T-helper 17 cell (primary cell): ENCODE measurements at places on chromosomes 1 and 21.

DNA sequence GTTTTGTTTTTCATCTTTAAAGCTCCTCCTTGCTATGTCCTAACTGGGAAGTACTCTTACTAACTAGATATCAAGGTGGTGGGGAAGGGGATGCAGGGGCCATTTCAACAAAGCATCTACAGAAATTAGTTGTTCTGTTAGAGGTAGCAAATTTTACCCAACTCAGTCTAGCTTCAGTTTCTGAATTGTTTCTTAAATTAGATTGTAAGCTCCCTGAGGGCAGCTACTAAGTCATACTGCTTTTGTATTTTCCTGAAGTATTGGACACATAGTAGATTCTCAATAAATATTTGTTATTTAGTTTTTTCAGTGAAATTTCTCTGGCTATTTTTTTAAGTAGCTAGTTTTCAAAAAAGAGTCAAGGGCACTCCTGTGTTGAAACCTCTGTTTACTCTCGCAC is 1.8 kb downstream of the UBAP2L start:
- DNase-seq, result no peak

- no peak for DNase-seq
These were observed 50.2 kb downstream of the AZIN2 start for GRCh38 chr1:33131191-33131590.

DNA sequence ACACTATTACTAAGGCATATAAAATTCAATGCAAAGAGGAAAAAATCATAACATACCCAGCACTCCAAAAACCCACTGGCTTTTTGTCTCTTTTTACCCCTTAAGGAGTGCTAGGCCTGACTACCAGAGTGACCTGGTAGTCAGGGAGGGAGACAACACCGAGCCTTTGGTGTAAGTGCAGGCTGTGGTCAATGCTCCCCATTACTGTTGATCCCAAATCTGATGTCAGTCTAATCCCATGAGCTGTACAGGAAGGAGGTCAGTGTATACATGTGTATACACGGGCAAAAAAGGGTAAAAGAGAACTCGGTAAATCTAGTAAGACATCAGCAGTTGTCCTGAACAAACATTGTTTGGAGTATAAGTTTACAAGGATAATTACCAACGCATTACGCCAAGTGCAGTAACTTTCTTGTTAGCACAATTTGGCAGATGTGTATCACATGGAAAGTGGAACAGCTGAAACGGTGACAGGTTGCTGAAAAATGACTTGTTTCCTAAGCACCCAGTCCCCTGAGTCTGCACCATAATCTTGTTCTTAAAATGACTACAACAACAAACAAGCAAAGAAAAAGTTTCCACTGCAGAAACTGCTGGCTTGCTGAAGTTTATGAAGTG is 217.9 kb downstream of the KCNH1 start:
- DNase-seq, result no peak

DNA sequence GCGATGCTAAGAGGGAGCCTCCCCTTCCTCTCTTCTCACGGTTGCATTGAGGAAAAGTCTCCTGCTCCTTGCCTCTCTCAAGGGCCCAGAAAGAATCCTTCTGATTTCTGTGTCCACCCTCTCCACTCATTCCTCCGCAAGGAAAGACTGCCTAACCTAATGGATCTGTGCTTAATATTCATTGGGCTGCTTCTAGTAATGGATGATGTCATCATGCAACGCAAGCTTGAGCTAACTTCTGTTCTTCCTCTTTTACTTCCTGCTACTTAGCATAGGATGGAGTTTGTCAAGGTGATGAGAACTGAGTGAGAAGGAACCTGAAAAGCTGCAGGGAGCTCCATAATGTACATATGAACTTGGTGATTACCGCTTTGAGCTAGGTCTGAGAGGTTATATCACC is 35.2 kb upstream of the HMGB4 start:
- DNase-seq, result no peak

DNA sequence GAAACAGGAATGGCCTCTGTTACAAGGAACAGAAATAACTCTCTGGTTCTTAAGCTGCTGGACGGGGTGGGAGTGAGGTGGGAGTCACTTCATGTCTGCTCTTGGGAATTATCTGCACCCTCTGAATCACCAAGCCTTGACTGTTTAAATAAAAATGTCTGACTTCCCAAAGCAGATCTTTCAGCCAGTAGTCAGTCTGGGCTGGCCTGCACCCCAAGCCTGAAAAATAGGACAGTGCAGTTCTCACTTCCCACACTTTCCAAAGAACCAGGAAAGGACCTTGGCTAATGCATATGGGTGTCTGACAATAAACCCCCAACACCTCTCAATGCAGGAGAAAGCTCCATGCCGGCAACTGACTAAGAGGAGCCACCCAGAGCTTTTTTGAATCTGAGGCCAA is 796 bp downstream of the S100A7 start:
- no peak for DNase-seq

GRCh38 chr1:8660411-8660828 is 157.0 kb downstream of the RERE start:
- DNase-seq, result no peak
